ENCODE measurements at places on chromosomes 13 and 19. TPM values are rescaled to one million over a fixed set of nuclear protein-coding genes. Genes with fewer than 3 reads are reported as not detected.

DNA sequence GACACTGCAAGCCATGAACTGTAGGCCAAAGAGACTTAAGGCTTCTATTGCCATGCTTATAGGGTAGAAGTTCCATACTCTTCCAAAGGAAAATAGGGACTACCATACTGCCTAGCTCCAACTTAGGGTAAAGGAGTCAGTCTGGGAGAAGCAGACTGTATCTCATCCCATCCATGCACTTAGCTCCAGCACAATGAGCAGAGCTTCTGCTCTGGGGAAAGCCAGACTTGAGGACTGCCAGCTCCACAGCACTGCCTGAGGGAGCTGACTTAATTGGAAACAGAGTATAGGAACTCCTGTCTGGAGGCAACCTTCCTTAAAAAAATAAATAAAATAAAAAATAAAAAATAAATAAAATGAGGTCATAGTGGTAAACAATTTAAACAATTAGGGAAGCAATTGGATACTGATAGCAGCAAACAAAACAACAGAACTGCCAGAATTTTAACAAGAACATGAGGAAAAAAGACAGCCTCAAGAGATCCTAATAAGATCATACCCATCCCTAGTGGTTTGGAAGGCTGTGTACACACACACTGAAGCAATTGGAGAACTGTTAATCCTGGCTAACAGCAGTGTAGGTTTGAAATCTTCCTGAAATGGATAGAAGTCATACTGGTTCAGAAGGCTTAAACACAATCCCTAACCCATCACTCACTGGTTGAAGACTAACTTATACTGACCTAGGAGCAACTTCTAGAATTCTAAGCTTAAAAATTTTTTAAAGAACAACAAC, 550.1 kb downstream of the TBC1D4 start:
- DNase-seq = no peak

DNA sequence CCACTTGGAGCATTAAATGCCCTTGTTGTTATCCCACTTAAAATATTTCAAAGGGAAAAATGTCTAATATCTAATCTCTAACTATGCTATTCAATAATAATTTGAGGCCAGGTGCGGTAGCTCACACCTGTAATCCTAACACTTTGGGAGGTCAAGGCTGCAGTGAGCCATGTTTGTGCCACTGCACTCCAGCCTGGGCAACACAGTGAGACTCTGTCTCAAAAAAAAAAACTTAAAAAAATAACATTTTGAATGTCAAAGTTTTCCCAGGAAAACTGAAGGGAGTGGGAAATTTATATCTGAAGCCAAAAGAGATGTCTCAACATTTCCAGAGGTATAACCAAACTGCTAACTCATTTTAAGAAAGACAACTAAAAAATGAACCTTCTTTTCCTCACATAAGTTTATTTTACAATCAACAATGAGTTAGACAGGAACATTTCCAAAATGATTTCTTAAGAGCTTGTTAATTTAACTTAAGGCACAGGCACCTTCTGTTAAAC, 47.9 kb downstream of the CAB39L start:
- DNase-seq = no peak

DNA sequence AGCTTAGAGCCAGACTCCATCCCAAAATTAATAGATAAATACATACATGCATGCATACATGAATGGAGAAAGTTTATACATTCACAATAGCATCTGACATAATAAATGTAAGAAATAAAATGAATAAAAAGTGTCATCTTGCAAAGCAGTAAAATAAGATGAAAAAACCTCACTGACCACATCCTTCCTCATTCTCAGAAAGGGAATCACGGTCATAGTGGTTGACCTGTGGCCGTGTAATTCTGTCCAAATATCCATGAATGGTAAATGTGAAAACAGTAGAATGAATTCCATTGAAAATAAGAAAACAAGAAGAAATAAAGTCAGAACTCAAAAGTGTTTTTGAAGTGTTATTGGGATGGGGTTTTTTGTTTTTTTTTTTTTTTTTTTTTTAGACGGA, 9.8 kb upstream of the CDC42EP5 start:
- no peak for DNase-seq

- DNase-seq = no peak
These were observed 17.1 kb downstream of the COG6 start for GRCh38 chr13:39672378-39673132.

GRCh38 chr19:3403489-3404323, 37.3 kb downstream of the NFIC start:
- DNase-seq = peak; percentile 93

The MIR17HG gene
- 4.2 TPM for total RNA-seq

- no peak for DNase-seq
These were observed 558 bp upstream of the PPAN start for GRCh38 chr19:10105509-10106099.

DNA sequence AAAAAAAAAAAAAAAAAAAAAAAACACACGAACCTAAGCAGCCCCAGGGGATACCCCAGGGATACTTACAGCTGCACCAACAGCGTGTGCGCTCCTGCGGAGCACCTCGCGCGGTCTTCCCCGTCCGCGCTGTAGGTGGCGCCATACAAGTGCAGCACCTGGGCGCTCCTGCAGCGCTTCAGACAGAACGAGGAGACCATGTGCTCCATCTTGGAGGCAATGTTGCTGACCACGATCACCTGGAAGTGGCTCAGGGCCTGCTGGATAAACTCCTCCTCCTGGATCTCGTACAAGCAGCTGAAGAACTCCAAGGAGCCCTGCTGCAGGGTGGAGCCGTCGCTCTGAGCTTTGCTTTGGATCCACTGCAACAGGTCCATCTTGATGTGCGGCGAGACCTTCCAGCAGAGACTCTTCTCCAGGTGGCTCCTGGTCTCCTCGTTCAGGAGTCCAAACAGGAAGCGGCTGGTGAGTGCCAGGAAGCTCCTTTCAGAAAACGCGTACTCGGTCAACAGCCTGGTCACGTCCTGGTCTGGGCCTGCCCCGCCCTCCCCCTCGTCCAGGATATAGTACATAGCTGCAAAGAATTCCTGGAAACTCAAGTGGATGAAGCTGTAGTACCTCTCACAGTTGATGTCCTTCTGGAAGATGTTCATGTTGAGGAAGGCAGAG, 14.5 kb downstream of the NLRP12 start:
- no peak for DNase-seq

DNA sequence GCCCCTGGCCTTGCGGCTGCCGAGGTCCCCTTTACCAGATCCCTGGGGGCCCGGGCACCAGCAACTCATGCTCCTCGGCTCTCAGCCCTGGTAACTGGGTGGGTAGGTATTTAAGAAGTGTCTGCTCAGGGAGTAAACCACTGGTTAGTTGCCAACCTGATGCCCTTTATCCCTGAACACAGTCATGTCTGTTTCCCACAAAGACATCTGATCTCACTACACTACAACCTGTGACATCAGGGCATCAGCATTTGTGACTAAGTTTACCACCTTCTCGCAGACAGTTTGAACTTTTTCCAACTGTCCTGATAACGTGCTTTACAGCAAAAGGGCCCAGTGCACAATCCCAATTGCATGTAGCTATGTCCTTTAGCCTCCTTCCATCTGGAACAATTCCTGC, 22.0 kb downstream of the GGACT start:
- DNase-seq = no peak

DNA sequence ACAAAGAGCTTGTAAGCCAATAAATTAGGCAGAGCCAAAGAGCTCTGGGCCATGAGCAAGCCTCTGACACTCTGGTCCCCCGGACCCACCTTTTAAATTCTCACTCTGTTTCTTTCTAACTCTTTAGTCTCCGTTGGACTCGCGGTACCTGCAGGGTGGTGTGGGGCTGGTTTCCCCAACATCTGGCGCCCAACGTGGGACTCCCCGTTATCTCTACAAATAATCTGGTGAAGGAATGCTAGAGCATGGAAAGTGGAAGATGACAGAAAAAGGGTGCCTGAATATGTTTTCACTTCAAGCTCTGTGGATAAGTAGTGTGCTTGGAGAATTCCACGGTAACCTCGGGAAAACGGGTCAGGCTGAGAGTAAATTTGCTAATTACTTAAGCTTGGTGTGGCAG, 36.5 kb upstream of the CYP2B6 start:
- DNase-seq = no peak

GRCh38 chr13:100887729-100888151, 213.1 kb upstream of the TMTC4 start:
- no peak for DNase-seq

DNA sequence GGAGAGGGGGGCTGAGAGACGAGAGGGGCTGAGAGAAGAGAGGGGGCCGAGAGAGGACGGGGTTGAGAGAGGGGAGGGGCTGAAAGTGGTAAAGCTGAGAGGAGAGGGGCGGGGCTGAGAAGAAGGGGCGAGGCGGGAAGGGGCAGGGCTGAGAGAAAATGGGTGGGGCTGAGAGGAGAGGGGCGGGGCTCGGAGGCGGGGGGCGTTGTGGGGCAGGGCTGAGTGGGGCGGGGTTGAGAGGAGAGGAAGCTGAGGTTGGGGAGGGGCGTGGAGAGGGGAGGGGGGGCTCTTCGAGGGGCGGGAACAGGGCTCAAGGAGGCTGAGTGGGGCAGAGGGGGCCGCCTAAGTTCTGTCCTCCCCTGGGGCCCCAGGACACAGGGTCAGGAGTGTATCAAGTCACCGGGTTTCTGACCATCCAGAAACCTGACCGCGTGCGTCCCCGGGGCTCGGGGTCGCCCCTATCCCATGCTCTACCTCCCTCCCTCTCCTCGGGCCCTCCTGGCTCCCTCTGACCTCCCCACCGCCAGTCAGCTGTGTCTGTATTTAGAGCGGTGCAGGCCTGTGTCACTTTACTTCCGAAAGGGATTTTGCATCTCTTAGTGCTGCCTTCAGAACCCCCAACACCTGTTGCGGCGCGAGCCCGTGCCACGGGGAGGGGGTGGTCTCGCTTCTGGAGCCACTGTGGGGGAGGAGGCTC, 38.6 kb upstream of the SEMA6B start:
- no peak for DNase-seq

GRCh38 chr19:49875857-49876421, 1.2 kb downstream of the AKT1S1 start:
- DNase-seq = peak; percentile 77
